ENCODE measurements at places on chromosomes 6 and 20.

GRCh38 chr6:138691595-138692057 is 81.9 kb upstream of the CCDC28A start:
- peak; percentile 86 for DNase-seq

GRCh38 chr20:11035211-11035610 is 361.4 kb upstream of the JAG1 start:
- DNase-seq, result no peak

DNA sequence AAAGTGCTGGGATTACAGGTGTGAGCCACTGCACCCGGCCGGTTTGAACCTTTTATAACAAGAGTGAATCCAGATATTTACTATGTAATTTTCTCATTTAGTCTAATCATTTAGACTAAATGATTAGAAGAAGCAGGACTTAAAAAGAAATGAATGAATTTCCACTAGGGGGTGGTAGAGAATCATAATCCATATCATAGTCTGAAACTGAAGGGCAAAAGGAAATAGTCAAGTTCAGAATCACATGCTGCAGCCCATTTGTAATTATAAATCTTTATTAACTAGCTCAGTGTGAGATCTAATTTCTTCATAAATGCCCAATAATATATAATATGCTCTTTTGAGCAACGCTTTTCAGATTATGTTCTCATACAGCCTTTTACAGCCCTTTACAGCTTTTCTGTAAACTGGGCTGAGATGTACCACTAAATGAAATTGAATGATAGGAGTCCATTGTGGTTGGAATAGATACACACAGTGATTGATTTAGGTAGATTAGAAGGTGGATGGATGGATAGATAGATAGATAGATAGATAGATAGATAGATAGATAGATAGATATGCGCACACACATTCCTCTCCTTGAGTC is 31.8 kb downstream of the PSMB9 start:
- peak; percentile 73 for DNase-seq

DNA sequence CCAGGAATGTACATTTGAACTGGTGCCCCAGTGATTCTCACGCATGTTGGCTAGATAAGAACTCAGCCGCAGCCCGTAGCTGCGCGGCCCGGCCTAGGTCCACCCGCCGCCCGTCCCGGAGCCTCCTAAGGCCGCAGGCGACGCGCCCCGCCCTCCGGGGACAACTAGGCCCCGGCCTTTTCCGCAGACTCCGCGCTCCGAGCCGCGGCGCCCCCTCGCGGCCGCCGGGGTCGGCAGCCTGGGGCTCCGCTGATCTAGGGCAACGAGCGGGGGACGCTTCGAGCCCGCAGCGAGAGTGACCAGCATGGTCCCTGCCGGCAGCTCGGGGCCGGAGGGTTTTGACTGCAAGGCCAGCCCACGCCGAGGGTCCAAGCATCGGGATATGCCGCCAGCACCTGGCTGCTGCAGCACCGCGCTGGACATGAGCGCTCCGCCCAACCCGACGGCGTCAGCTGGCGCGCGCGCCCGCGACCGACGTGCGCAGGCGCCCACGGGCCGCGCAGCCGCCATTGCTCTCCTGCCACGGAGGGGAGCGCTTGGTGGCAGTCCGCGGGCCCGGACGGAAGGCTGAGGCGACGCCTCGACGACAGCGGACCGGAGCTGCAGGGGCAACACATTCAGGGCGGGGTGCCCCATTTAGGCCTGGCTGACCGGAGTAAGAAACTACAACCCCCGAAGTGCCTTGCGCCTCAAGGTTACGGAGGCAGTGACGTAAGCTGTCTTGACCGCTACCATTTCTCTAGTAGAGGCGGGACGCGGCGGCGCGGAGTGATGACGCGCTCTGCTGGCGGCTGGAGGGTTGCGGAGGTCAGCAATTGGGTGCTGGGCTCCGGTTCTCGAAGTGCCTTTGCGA is at the start of gene AP5S1:
AP5S1 (plus strand) TSS at position 500 of the 853 bp plus-strand sequence. CDS start 1,571 bp downstream, outside the sequence.
- DNase-seq, result peak; percentile 95

GRCh38 chr20:63625771-63626423 is 1.0 kb downstream of the GMEB2 start:
- peak; percentile 23 for DNase-seq

Measured in AG10803 (cell line).